ENCODE measurements at places on chromosomes 11 and 22.

DNA sequence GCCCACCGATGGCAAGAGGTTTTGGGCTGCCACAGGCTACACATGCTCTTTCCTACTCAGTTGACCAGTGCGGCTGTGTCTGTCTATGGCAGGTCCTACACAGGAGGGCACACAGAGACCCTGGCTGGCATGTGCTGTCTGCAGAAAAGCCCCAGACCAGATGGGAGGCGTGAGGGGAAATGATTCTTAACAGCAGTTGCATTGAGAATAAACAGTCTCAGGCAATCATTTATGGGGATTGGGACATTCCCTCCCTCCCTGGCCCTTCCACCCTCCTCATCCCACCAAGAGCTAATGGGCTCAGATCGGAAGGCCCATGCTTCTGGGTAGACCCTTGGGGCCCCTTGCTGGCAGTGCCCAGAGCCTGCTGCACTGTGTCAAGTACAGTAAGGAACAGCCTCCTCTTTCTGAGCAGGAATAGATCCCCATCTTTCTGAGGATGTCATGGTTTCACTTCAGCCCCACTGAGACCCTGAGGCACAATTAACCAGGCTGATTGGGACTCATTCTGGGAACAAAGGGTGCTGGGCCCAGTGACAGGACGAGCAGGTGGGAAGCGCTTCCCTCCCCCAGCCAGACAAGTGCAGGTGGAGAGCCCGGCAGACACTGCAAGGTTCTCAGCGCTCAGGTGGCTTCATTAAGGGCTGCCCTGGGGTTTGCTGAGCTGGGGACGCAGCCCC, 28.3 kb downstream of the TSPAN18 start:
- no peak for DNase-seq

DNA sequence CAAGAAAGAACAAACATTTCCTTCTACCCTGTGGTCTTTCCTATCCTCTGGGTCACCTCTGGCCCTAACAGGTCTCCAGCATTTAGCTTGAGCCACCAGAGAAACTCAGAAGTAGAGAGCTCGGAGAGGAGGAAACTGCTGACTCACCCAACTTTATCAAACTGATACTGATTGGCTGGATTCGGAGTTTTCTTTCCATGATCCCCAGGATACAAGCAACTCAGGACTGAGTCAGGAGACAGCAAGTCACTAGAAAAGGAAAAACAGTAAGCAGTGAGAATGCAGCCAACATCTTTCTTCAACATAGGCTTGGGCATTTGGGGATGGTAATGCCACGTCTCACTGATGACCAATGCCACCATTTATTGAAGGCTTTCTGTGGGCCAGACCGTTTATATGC, 32.7 kb downstream of the THOC5 start:
- DNase-seq = no peak

- no peak for DNase-seq
These were observed 744.6 kb downstream of the FAM181B start for GRCh38 chr11:81989093-81989492.

DNA sequence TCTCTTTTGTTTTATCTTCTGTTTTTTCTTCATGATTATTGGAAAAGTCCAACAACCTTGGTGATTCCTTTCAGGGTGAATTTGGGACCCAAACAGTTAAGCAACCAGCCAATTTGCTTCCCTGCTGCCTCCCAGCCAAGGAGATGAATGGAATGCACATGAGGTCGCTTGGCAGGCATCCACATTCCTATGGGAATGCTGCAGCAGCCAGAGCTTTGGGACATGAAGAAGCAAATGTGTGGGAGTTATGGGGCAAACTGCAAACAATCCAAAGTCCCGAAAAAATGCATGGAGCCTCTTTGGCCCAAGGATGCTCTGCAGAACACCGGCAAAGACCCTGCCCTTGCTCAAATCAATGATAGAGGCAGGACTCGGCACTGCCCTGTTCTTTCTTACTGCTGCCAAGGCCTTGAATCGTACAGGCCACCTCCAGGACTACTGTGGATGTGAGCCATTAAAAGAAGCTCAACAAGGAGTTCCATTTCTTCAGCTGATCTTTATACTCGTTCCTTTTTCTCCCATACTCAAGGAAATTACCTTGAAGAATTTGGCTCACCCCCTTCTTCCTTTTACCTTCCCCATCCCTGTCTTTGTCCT, 117.3 kb upstream of the TEAD1 start:
- no peak for DNase-seq

- no peak for DNase-seq
These were observed 11.7 kb upstream of the CHRM4 start for GRCh38 chr11:46402957-46403902.

GRCh38 chr11:128967578-128967977, 24.9 kb upstream of the TP53AIP1 start:
- DNase-seq = no peak

GRCh38 chr11:84714316-84714780, 912.8 kb downstream of the DLG2 start:
- peak; percentile 42 for DNase-seq

DNA sequence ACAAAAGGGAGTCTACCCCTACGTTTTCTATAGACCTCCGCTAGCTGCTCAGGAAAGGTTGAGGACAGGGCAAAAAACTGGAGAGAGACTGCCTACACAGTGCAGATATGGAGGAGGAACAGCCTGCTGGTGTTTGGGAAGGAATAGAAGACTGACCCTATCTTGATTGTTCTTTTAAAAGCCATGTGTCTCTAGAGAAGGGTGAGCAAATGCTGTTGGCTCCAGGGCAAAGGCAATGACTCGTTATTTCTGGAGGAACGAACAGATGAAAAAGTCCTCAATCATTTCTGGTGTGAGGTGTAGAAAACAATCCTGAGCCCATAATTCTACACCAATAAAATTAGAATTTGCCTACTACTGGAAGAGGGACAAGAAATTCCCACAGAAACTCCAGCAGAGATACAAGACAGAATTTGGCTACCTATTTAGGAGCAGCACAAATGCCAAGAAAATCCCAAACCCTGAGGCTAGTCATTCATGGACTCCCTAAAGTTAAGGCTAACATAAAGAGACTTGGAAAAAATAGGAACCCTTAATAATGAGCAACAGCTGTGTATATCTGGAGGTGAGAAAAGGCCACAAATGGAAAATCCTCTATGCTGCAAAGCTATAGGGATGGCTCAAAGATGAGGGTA, 1206.3 kb upstream of the CNTN5 start:
- DNase-seq = no peak

GRCh38 chr11:130718120-130718519, 198.2 kb downstream of the SNX19 start:
- no peak for DNase-seq

GRCh38 chr11:10857459-10857708, 469 bp downstream of the ZBED5 start:
- DNase-seq = no peak

DNA sequence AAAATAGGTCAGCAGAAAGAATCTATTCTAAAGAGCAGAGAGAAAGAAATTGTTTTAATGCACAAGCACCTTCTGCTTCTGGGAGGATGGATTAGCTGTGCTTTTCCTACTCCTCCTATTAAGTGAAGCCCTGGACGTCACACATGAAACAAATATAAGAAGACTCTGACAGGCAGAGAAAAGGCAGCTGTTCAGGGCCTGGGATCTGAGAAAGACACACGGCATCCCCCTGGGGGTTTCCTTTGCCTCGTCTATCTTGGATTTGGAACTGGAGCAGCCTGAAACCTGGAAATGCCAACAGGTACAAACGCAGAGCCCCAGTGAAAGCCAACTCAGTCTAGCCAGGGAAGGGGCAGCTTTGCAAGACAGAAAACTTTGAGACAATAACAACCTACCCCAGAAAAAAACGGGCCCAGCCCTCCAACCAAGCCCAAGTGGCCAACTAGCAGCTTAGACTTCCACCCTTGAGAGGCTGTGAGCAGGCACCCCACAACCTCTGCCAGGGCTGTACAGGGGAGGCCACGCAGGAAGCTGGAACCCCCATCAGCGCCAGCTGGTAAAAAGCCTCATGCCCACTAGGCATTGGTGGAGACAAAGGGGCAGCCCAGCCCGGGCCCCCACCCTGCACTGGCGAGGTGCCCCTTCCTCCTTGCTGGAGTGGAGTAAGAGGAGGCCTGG, 7.3 kb downstream of the CERK start:
- DNase-seq = no peak

DNA sequence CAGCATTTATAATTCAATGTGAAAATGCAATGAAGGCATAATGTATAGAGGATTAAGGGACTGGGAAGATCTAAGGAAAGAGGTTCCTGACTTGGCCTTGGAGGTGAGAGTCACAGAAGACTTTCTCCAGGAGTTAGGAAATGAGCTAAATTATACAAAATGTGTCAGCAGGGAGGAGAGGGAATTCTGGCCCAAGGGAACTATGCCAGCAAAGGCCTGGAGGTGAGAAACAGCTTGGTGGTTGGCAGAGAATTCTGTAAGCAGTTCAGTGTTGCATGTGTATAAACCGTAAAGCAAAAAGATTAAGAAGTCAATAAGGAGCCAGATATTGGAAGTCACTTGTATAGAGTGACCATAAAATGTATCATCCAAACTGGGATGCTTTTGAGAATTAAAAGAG, 142.2 kb upstream of the SESN3 start:
- no peak for DNase-seq

GRCh38 chr11:61106296-61106695, 4.0 kb downstream of the CD5 start:
- DNase-seq = no peak

DNA sequence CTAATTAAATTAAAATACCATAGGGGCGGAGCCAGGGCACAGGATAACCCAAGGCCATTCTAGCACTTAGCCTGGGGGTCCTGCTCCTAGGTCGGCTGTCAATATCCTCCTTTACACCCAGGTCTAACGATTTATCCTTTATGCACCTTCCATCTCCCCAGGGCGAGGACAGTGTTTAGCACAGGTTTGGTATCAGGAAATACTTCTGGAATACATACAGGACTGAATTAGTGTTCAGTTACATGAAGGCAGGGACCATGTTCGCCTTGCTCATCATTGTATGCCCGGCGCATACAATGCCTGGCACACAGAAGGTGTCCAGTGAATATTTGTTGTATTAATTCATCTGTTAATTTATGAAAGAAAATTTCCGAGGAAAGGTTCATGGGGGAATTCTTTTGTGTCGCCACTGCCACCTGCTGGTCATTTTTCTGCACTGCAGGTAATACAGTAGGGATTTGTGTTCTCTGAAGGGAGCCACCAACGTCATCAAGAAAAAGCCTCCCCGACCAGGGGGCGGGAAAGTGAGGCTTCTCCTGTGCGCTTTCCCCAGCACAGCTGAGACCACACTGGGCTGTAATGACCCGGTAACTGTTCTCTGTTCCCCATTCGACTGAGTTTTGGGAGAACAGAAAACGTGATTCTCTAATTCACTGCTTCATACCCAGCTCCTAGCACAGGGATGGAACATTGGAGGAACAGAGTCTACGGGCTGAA, 68.7 kb upstream of the ASPHD2 start:
- DNase-seq = peak; percentile 61

DNA sequence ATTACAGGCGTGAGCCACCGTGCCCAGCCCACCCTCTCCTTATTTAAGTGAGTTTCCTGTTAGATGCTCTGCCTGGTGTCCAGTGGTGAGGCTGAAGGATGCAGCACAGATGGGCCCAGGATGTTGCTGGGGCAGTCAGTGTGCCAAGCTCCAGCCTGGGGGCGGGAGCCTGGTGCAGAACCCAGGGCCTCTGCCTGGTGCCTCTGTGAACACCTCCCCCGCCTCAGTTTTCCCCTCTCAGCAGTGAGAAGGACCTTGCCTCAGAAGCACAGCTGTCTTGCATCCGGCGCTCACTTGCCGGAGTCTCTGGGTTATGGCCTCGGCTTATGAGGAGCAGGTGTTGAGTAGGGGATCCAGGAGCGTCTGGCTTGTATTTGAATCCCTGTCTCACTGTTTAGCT, 116.2 kb downstream of the KIAA1671 start:
- peak; percentile 51 for DNase-seq

GRCh38 chr11:63017306-63017974, 1.8 kb upstream of the SLC22A8 start:
- DNase-seq = no peak

- DNase-seq = no peak
These were observed 26.4 kb downstream of the C11orf91 start for GRCh38 chr11:33674035-33674814.

DNA sequence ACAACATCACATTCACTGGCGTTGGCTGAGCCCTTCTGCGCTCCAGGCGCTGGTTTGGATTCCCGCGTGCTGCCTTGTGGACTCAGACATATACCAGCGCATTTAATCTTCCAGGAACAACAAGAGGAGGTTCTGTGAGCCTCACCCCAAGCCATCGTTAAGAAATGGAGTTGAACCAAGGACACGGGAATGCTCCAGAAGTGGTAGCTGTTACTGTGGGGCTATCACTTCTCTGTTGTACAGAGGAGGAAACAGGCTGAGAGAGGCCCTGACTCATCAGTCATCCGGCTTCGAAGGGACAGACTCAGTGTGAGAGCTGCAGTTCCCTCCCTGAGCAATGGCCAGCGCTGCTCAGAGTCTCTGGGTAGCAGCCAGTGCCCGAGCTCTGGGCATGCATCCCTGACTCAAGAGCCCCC, 291.3 kb downstream of the TBC1D22A start:
- no peak for DNase-seq

DNA sequence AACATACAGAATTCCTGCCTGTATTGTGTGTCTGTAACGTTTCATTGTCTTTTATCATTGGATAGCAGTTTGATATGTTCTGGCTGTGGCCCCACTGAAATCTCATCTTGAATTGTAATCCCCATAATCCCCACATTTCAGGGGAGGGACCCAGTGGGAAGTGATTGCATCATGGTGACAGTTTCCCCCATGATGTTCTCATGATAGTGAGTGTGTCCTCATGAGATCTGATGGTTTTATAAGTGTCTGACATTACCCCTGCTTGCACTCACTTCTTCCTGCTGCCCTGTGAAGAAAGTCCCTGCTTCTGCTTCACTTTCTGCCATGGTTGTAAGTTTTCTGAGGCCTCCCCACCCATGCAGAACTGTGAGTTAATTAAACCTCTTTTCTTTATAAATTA, 19.6 kb upstream of the MTMR2 start:
- DNase-seq = no peak

DNA sequence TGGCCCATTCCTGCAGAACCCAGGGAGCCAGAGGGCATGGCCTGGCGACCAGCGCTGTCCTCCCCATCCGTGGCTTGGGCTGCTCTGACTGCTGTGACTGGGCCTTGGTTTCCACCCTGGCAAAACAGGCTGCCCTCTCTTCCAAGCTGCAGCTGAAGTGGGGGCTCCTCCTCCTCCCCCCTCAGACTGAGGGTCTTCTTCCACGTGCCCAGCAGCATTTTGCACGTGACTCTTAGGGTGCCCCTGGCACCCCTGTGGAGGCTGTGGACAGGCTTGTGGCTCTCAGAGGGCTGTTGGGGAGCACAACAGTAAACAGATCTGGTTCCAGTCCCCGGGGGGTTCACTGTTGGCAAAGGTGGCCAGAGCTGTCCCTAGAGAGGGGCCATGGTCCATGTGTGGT, 51.4 kb downstream of the PISD start:
- no peak for DNase-seq

Measured in activated T-cell treated with anti-CD3 and anti-CD28 coated beads, Interleukin-2, amount 50 U/mL, for 72 hours (primary cell).